NCI-H1930 (cell line): ENCODE measurements at places on chromosomes 16 and 17.

DNA sequence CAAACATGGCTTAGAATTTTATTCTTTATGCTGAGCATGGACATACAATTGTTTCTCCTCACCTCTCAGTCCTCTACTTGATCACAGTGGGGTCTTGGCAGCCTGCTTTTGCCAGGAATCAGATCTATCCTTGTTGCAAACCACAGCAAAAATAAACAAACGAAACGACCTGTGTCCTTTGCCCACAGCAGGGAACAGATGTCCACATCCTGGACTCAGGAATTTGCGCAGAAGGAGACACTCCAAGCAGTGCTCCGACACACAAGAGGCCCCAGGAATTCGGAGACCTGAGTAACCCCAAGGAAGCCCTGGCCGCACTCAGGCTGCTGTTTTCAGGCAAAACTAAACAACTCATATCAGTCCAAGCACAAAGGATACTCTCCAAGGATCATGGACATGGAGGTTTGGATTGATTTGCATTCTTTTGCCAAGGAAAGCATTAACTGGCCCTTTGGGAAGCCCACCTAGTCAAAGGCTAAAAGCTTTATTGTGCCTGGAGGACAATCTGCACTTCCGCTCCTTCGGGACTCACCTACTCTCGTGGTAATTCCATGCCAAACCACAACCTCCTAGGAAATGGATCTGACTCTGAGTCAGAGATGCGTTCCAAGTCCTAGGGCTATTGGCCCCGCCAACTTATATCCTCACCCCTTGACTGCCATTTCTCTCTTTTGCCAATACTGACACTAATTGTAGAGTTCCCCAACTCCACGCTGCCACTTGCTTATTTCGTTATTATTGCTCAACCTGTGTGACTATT is 271.1 kb upstream of the CDH11 start:
- DNase-seq: no peak

DNA sequence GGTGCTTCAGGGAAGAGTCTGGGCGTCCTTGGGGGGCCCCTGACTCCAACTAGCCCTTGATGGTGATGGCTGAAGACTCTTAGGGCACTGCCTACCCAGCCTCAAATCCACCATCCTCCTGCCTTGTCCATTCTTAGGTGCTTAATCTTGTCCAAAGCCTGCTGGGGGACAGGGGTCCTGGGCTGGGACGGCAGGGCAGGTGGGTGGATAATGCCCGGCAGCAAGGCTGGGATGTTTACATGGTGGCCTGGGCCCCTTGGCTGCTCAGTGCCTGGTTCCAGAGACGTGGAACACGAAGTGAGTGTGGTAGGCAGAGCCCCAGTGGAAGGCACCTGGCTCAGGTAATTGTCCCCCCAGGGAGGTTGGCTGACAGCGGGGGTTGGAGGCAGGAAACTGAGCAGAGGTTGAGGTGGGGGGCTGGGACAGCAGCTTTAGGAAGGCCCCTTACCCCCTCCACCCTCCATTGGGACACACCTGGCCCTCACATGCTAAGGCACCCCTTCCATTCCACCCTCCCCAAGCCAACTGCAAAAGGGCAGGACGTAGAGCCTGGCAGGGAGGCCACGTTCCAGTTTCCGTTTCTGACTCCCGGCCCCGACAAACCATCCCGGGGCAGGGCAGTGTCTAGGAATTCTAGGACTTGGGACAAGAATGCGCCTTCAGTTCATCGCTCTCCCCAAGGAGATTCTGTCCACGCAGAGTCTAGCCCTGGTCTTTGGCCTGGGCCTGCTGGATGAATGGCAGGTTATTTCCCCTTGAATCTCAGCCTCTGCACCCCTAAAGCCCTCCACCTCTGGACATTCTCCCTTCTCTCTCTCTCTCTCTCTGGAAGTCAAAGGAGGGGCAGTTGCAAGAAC is 1.9 kb downstream of the FOXJ1 start:
- DNase-seq: no peak

DNA sequence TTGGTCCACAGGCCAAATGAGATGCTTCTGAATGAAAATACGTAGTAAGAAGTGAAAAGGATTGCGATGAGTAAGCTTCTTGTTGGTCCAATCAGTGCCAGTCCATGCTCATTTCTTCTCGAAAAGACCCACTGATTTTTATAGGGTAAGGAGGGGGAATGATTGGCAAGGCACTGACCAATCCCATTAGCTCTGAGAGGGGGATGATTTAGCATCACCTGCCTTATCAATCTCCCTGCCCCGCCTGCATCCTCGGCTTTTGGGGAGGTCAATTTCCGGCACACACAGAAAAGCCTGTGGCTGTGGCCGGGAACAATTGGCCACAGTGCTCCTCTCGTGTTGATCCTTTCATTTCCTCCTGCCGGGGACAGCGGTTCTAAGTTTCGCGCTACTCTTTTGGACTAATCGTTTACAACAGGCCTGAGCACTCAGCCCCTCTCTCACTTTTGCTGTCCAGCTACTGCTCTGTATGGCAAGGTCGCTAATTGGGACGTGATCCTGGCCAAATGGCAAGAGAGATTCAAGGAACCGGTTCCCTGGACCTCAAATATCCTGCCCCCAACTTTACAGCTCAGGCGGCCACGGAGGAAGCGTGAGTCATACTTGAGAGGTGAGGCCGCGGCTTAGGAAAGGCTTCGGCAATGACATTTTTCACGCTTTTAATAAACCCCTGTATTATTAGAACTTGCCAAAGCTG is 43.1 kb downstream of the TBX4 start:
- DNase-seq: no peak

- DNase-seq: no peak
Measured at GRCh38 chr16:72752004-72752695, 295.8 kb downstream of the ZFHX3 start.

DNA sequence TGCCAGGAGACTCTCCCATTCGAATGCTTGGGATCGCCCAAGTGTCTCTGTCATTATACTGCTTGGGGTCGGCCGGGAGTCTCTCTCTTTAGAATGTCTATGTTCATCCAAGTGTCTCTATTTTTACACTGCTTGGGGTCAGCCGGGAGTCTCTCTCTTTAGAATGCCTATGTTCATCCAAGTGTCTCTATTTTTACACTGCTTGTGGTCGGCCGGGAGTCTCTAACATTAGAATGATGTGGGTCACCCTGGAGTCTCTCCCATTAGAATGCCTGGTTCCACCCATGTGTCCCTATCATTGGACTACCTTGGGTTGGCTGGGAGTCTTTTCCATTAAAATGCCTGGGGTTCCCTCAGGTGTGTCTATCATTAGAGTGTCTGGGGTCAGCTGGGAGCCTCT is 2230.4 kb downstream of the TP53TG3F start:
- no peak for DNase-seq

DNA sequence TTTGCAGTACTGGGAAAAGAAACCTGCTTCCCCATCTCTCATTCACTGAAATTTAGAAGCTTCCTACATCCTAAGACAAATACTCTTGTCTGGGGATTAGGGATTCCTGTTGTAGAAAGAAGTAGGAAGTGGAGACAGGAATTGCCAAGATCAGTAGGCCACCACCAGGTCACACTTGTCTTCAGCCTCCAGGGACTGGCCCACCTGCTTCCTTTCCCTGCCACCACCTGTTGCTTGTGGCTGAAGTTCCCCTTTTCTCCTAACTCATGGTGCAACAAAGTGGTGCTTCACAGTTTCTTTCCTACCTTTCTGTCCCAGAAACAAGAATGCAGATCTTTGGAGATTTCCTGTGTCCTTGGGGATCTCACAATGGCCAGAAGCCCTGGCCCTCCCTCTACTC is 82.4 kb downstream of the WNT3 start:
- DNase-seq: no peak

DNA sequence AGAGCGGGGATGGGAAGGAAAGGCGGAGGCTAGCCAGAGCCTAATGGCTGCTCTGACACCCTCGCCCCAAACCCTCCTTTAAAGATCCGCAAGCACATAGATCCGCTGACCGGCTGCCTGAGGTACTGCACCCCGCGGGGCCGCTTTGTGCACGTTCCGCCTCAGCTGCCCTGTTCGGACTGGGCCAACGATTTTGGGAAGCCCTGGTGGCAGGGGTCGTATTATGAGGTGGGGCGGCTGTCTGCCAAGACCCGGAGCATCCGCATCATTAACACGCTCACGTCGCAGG is 663 bp downstream of the CYB5D1 start:
- DNase-seq: no peak

DNA sequence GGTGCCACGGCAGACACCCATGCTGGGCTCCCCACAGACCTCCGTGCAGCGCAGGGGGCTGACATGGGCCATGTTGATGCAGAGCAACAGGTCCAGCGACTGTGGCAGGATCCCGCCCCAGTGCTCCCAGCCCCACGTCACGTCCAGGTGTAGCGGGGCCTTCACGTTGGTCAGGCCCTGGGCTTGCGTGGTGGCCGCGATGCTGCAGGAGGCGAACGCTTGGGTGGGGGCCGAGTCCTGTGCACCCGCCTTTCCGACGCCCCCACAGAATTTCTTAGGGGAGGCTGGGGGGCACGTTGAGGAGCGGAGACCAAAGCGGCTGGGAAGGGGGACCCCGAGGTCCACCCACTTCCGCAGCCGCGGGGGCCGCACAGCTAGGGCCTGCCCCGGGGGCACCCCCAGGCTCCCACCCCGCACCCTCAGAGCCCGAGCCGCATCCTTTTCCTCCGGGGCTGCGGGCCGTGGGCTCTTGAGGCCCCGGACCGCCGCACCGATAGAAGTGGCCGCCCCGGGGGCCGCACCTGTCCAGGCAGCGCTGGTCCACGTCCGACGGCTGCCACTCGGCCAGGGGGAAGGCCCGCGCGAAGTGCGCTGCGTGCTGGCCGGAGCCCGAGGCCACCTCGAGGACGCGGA is 416 bp downstream of the METTL26 start:
- no peak for DNase-seq

DNA sequence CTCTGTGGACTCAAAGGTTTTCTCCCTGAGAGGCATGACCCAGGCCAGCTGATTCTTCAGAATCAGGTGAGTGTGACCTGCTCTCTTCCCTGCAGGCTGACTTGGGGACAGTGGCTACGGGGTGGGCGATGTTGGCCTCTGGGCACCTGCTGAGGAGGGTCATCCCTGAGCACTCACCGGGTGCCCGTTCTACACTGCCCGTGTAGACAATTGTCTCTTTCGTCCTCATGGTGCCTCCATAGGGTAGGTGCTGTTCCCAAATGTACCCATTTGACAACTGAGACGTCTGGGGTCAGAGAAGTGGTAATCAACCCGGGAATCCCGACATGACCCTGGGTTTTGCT is 74.8 kb downstream of the GOSR1 start:
- DNase-seq: no peak

DNA sequence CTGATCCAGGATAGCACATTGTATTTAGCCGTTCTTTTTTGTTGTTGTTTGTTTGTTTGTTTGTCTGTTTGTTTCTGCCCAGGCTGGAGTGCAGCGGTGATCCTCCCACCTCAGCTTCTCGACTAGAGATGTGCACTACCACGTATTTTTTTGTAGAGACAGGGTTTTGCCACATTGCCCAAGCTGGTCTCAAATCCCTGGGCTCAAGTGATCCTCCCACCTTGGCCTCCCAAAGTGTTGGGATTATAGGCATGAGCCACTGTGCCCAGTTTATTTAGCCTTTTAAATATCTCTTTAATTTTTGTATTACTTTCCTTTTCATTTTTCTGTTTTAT is 9.2 kb upstream of the NLRC5 start:
- no peak for DNase-seq

DNA sequence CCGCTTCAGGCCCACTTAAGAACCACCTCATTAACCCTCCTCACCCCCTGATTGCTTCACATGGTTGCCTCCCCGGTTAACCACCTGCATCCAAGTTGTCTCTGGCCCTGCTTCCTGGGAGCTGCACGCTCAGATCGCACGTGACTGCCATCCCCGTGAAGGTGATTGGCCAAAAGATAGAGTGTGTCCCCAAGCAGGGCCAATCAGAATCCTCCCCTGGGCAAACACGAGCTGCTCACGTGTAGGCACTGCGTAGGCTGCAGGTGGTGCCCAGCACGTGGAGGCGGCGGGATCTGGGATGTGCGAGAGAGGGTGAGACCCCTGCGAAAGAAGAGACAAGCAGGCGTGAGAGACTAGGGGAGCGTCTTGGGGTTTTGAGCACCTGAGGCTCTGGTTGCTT is 111.8 kb upstream of the CRHR1 start:
- no peak for DNase-seq

GRCh38 chr17:45110676-45111611 is 21.4 kb downstream of the PLCD3 start:
- DNase-seq: no peak

DNA sequence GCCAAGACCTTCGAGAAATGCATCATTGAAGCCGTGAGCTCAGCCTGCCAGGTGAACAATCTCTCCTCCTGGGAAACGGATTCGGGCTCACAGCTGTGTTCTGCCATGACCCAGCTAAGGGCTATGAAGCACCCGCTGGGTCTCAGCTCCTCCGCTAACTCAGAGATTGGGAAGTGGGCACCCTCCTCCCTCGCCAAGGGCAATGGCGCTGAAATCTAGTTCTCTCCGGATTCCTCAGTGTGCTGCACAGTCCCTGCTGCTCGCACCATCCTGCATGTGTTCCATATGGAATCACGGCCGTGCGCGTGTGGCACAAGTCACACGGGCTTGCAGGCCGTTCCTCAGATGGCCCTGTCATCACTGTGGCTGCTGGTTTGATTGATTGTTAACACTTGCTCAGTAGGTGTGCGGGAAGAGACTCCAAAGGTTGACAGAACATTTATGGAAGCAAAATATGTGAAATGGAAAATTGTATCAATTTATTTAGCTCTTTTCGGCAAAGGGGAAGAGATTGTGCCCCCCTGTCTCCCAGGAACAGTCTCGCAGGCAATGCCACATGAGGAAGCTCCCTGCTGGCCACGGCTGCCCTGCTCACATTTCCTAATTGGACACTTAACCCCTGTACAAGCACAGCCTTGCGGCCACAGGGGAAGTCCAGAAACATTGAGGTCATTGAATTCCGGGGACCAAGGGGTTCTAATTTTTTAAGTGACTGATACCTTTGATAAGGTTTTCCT is 58.8 kb downstream of the RNF213 start:
- DNase-seq: no peak

- DNase-seq: no peak
Measured at GRCh38 chr16:3612510-3613466, 1.4 kb upstream of the SLX4 start.

DNA sequence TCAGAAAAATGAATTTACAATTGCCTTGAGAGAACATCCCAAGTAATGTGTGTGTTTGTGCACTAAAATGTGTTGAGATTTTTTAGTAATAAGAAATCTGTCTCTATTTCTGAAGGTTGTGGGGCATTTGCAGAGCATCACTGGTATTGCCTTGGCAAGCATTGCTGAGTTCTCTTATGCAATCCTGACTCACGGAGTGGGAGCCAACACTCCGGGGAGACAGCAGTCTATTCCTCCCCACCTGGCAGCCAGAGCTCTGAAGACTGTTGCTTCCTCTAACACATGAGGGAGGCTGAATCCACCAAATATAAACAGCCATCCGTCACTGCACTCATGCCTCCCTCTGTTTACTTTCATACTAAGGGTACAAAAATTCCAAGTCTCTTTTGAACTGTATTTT is 10.6 kb downstream of the CNTD1 start:
- no peak for DNase-seq

GRCh38 chr17:55814377-55814776 is 63.5 kb downstream of the PCTP start:
- no peak for DNase-seq
